ENCODE measurements at places on chromosomes 2 and 18.
A peak's percentile ranks its signal among the peaks of the same experiment; 100 is the strongest.

GRCh38 chr18:3440341-3440740, 9.6 kb upstream of the TGIF1 start:
- no peak for DNase-seq

DNA sequence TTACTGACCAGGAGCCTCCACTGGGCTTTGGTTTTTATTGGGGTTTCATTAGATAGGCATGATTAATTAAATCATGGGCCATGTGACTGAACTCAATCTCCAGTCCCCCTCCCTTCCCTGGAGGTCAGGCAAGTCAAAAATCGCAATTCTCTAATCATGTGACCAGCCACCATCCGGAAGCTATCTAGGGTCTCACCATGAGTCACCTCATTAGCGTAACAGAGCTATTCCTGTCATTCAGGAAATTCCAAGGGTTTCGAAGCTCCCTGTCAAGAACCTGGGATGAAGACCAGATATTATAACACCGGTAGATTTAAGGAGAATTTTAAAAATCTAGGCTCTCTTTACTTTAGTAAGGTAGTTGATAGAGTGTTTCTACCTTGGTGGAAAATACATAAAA, 180.3 kb upstream of the TCF4 start:
- no peak for DNase-seq

- DNase-seq, result no peak
These were observed 5.4 kb downstream of the SEC11C start for GRCh38 chr18:59145055-59145454.

DNA sequence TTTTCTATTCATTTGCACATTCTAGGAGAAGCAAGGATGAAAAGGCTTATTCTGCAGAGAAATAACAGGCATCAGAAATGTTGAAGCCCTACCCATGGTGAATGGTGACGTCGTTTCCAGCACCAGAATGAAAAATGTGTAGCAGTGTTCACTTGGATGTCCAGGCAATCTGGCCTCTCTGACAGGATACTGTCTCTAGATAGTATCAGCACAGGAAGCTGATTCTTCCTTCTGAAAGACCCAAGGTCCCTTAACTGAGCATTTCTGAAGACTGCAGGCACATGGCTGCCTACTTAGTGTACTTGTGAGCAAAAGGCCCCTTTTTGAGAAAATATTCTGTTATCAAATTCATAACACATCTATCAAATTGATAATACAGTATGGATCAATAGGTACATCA, 234.1 kb downstream of the XIRP2 start:
- no peak for DNase-seq

GRCh38 chr2:207182911-207183310, 17.2 kb upstream of the KLF7 start:
- no peak for DNase-seq

- DNase-seq, result peak; percentile 8
These were observed 803.6 kb upstream of the ZEB2 start for GRCh38 chr2:145323512-145323911.

DNA sequence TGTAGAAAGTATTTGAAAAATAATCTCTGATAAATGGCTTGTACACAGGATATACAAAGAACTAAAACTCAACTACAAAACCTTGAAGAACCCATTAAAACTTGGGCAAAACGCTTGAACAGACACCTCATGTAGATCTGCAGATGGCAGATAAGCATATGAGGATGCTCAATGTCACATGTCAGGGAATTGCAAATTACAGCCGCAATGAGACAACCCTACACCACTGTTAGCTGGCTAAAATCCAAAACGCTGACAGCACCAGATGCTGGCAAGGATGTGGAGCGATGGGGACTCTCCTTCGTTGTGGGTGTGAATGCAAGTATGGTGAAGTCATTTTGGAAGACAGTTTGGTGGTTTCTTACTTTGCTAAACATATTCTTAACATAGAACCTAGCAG, 53.7 kb downstream of the SNTG2 start:
- DNase-seq, result no peak

- no peak for DNase-seq
These were observed 47.5 kb downstream of the PTPN2 start for GRCh38 chr18:12836551-12836950.

- DNase-seq, result no peak
These were observed 22.6 kb downstream of the SEPTIN10 start for GRCh38 chr2:109591206-109591605.

DNA sequence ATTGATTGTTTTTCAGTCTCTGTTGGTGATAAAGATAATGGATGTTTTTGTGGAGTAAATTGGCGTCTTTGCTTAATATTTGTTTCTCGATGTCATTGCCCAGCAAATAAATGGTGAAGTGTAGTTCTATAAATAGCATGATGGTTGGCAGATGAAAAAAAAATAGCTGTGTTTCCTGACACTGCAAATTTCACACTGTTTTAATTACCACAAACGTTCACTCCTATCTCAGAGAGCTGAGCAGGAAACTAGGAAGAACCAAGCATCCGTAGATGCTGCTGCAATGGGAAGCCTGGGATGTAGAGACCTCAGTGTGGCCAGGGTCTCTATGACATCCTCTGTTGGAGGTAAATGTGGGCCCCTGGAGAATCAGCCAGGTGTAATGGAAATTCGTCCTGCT, 183.2 kb downstream of the CYRIA start:
- DNase-seq, result no peak

DNA sequence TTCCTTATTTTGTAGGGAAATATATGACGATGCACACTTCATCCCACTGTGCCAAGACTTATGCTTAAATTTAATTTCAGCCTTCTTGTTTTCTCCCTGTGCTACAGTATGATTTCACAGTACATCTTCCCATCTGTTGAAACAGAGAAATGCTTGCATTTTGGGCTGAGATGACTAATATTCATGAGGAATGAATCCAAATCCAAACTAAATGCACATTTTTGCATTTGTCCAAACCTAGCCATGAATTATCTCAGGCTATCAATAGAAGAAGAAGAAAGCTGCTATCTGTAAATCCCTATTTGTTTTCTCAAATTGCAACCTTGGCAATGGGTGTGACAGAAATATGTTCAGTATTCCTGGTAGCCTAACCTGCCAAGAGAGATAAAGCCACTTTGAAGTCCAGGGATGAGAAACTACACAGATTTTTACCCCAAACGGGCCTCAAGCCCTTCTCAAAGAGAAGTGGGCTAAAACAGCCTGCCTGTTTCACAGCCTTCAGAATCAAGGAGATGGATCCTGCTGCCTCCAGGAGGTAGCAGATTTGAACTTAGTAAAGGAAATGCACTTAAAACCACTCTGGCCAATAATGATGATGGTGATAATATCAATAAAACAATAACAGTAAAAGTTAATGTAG, 306.9 kb upstream of the NT5C1B start:
- no peak for DNase-seq

GRCh38 chr2:3325458-3326181, 52.0 kb downstream of the EIPR1 start:
- no peak for DNase-seq

DNA sequence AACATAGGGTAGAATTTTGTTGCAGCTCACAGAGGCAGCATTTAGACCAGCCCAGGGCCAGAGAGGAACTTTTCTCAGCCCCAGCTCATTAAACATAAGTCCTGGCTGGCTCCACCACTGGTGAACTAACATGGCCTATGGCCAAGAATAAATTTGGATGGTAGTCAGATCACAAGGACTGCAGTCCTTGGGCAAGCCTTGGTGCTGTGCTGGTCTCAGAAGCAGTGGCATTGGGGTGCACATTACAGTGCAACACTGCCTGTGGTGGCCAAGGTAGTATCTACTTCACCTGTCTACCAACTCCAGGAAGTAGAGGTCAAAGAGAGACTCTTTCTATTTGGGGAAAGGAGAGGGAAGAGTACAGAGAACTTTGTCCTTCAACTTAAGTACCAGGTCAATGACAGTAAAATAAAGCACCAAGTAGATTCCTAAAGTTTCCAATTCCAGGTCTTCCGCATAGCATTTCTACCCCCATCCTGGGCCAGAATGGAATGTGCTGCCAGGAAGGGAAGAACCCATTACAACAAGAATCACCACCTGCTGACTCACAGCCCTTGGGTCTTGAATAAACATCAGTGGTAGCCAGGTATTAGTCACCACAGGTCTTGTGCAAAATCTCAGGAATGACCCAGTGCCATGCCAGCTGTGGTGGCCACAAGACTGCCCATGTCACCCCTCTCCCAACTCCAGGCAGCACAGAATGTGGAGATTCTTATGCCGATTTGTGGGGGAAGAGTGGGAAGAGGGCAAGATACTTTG, 155.4 kb upstream of the FSIP2 start:
- DNase-seq, result no peak

DNA sequence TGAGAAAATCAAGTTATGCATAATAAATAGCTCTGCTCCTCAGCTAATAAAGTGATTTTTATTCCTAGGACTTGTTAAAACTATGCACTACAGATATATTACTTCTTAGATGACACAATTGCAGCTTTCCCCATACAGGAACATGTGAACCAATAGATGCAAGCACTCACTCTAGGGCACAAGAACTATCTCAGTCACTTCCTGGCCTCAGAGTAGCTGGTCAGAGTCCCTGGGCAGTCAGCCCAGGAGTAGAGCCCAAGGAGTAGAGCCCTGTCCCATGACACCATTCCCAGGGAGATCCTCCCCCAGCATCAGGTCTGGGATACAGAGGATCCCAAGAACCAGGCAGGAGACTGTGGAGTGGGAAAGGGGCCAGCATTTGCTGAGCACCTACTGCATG, 2.7 kb downstream of the TNS1 start:
- peak; percentile 78 for DNase-seq

DNA sequence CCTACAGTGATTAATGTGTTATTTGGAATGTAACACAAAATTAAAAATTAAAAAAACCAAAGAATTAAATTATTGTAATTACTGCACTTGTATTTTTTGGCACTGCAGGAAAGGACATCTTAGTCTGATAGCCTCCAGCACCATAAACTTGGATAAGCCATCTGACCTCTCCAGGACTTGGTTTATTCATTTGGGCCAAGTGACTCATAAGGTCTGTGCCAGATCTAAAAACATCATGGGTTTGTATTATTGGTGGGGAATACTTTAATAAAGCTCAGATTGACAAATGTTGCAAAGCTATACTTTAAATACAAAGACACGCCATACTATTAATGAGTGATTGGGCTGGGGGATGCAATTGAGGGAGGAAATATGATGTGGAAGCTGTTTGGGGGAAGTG, 225.2 kb downstream of the ZNF521 start:
- no peak for DNase-seq

GRCh38 chr2:238875101-238875470, 27.2 kb downstream of the TWIST2 start:
- no peak for DNase-seq

GRCh38 chr2:143356736-143357446, 227.7 kb downstream of the ARHGAP15 start:
- no peak for DNase-seq

- DNase-seq, result no peak
These were observed 423.2 kb upstream of the CRIM1 start for GRCh38 chr2:35932276-35932963.

- no peak for DNase-seq
These were observed 67.3 kb downstream of the APOB start for GRCh38 chr2:20976527-20976926.

- no peak for DNase-seq
These were observed 45.4 kb downstream of the SOWAHC start for GRCh38 chr2:109659396-109660045.

Data from AG09309 (cell line).